Activated CD8-positive, alpha-beta memory T cell treated with anti-CD3 and anti-CD28 coated beads, Interleukin-2, amount 50 U/mL, for 48 hours (primary cell): ENCODE measurements at places on chromosomes 12 and 14.
A peak's percentile ranks its signal among the peaks of the same experiment; 100 is the strongest.

- DNase-seq: no peak
Observed at GRCh38 chr14:104746071-104746545, 6.8 kb upstream of the SIVA1 start.

DNA sequence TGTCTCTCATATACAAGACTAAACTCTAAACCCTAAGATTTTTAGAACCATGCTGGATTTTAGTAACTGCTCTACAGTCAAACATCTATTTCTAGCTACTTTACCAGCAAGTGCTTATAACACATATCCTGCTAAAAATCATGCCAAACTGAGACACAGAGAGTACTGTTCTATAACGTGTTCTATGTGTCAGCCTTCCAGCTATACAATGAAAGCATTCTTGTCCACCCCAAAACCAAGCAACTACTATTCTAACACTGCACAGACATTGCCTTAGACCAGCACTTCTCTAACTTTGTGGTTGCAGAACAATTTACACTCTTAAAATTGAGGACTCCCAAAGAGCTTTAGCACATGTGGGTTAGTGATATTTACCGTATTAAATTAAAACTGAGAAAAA lies 85.7 kb downstream of the SPPL3 start:
- DNase-seq: no peak

DNA sequence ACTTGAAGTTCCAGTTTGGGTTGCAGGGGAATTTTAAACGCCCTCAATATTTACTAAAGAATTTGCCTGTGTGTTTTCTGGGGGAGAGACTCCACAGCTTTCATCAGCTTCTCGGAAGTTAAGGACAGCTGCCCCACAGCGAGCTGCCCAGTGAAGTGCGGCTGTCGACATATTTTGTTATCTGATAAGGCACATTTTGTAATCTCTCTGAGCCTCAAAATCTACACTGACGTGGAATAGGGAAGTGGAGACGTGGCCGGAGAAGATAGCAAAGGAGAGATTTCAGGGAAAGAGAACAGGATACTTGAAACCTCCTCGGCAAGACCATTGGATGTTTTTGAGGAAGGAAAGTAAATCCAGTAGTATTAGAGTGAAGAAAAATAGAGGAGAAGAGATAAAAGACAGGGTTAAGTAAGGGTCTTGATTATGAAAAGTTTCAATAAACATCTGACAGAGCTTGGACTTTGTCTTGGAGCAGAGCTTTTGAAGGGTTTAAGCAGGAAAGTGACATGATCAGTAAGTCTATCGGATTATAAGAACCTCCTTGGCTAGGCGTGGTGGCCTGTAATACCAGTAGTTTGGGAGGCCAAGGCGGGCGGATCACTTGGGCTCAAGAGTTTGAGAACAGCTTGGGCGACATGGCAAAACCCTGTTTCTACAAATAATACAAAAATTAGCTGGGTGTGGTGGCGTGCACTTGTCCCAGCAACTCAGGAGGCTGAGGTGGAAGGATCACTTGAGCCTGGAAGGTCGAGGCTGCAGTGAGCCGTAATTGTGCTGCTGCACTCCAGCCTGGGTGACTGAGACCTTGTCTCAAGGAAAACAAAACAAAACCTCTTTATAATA lies 1.1 kb downstream of the POLR3B start:
- no peak for DNase-seq

- DNase-seq: no peak
Observed at GRCh38 chr14:90576981-90577660, 180.3 kb downstream of the CALM1 start.

DNA sequence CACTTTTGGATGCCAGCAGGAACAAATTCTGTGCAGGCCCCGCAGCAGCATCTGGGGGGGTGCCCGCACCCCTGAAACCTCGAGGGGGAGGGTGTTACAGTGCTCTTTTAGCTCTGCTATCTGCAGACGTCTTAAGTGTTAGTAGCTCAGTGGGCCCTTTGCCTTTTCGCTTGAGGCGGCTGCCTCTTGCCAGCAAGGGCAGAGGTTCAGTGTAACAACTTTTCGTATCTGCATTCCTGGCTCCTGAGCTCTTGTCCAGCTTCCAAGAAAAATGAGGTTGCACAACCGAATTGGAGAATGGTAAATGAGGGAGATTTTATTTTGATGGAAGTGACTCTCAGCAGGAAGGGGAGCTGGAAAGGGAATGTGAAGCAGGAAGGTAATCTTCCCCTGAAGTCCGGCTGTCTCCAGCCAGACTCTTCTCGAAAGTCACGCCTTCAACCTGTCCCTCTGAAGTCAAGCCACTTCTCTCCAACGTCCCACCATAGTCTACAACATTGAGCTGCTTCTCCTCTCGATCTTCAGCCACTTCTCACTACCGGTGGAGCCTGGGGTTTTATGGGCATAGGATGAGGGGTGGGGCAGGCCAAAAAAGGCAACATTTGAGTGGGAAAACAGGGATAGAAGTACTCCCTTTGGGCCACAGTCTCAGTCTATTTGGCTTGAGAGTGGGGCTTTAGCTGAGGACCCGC lies 17.8 kb downstream of the TAS2R50 start:
- DNase-seq: no peak

DNA sequence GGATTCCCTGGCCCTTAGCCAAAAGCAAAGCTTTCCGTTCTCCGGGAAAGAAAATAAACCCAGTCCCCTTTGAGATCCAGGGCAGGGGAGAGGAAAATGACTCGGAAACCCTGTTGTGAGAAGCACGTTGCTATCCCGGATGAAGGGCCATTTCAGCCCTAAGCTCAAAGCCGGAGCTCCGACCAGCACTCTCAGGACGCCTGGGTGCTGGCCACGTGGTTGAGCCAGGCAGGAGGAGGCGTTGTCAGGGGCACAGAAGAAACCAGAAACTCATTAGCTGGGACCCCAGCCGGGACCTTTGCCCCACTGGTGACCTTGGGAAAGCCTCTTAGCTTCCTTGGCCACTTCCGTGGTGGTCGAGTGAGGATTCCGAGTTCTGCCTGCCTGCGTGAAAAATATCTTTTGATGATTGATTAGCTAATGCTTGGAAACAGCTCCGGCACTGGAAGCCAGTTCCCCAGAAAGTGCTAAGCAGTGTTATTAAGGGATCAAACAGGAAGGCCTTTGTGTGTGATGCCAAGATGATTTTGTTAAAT lies 57.6 kb upstream of the FZD10 start:
- DNase-seq: no peak

DNA sequence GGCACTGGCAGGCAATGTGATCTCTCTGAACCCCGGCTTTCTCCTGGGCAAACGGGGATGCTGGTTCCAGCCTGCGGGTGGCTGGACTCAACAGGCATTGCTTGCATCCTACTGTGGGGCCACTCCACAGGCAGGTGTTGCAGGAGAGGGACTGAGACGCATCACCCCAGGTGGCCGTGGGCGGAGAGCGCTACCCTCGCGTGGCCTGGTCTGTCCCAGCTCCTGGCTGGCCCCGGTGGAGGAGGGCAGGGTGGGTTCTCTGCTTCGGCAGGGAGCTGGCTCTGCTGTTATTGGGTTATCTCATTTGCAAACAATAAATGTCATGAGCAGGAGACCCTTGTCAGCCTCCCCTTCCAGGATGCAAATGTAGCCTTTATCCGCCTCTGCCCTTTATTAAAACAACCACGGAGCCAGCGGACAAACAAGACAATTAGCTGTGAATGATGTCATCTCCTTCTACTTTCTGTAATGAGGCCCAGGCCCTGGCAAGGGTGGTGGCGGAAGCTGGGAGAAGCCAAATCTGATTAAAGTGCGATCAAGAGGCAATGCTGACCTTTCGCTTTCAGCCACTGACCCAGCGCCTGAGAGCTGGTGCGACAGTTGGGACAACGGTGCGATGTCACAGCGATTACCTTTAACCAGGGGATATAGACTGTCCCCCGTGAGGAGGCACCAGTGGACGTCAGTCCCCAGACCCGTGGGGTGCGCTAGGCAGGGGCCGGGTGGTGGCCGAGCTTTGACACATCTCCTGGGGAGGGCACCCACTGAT lies 161.8 kb downstream of the KIF26A start:
- DNase-seq: no peak

DNA sequence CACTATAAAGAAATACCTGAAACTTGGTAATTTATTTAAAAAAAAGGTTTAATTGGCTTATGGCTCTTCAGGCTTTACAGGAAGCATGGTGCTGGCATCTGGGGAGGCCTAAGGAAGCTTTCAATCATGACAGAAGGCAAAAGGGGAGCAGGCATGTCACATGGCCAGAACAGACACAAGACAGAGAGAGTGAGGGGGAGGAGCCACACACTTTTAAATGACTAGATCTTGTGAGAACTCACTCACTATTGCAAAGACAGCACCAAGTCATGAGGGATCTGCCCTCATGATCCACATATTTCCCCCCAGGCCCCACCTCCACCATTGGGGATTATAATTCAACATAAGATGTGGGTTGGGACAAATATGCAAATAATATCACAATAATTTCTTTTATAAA lies 355.6 kb downstream of the DAD1 start:
- DNase-seq: no peak

DNA sequence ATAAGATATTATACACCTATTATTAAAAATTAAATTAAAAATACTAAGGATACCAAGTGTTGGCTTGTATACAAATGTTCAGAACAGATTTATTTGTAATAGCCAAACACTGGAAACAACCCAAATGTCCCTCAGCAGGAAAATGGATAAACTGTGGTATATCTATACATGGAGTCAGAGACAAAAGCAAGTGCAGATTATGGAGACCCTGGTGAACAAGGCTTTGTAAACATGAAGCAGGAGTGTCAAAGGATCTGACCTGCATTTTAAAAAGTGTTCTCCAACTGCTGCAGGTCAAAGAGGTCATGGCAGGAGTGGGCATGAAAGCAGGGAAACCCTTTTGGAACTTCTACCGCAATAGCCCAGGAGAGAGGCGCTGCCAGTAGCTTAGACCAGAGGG lies 181.6 kb downstream of the STXBP6 start:
- no peak for DNase-seq

- no peak for DNase-seq
Observed at GRCh38 chr14:89248411-89249064, 168.5 kb downstream of the FOXN3 start.

DNA sequence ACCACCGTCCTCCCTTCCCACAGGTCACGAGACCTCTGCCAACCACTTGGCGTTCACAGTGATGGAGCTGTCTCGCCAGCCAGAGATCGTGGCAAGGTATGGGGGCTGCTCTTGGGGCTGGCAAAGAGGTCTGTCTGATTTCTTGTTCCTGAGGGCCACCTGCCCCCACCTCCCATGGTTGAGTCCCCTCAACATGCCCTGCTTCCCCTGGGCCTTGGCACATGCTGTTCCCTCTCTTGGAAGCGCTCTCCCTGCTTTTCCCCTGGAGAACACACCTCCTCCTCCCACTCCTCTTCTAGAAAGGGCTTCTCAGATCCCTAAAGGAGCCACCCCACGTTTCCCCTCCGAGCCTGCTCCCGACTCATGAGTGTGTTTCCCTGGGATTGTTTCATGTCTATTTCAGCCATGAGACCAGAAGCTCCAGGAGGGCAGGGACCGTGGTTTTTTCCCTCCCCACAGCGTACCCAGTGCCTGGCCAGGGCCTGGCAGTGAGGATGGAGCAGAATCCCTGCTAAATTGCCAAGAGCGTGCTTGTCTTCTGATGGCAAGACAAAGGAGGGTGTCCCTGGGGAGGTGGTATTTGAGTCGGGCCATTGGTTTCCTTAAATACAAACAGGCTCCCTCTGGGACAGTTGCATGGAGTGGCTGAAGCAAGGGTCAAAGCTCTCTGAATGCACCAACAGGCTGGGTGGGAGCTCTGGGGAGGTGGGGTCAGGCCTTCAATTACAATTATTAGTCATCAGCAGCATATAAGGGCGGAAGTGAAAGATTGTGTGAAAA lies 34.1 kb downstream of the CYP46A1 start:
- DNase-seq: peak; percentile 20

DNA sequence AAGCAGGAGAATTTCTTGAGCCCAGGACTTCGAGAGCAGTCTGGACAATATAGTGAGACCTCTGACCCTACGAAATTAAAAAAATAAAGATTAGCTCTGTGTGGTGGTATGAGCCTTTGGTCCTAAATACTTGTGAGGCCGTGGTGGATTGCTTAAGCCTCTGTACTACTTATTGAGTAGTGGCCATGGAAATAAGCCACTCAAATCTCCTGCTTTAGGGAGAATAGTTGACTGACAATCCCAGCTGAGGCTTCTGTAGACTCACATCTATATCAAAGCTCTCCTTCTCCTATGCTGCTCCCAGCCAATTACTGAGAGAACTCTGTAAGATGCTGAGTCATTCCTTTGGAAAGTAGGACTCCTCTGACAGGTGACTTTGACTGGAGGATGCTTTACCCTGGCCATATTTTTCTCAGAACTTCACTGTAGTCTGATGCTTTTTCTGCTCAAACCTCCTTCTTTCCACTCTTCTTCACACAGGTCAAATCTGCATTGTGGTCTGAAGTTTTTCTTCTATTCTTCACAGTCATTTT lies 420.2 kb downstream of the SLC6A15 start:
- no peak for DNase-seq

DNA sequence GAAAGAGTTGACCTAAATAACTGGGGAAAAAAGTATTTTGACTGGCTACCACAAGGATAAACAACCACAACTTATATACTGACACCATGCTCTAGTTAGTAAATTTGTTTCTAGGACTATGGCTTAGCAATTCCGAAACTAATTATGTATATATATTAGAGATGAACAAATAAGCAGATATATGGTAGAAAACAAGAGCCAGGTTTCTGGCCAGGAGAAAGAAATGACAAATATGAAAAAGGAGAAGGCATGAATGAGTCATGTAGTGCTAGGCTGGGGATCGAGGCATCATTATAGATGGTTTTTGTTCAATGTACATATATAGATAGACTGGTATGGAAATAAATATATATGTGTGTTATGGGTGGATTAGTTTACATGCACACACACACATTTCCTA lies 5.5 kb upstream of the LRRC74A start:
- no peak for DNase-seq
